ENCODE measurements at places on chromosomes 5 and 9.

DNA sequence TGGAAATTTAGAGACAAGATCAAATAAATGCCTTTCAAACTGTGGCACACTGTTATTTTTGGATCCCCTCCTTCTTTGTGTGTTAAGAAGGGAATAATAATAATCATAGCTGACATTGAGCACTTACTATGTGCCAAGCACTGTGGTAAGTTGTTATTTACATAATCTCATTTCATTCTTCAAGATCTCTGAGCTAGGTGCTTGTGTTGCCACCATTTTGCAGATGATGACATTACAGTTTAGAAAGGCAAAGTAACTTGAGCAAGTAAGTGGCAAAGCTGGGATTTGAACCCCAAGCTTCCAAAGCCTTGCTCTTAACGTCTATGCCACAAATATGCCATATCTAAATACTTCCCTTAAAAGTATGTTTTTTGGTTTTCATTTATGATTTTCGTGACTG is 121.8 kb upstream of the TMEM161B start:
- DNase-seq, result no peak

DNA sequence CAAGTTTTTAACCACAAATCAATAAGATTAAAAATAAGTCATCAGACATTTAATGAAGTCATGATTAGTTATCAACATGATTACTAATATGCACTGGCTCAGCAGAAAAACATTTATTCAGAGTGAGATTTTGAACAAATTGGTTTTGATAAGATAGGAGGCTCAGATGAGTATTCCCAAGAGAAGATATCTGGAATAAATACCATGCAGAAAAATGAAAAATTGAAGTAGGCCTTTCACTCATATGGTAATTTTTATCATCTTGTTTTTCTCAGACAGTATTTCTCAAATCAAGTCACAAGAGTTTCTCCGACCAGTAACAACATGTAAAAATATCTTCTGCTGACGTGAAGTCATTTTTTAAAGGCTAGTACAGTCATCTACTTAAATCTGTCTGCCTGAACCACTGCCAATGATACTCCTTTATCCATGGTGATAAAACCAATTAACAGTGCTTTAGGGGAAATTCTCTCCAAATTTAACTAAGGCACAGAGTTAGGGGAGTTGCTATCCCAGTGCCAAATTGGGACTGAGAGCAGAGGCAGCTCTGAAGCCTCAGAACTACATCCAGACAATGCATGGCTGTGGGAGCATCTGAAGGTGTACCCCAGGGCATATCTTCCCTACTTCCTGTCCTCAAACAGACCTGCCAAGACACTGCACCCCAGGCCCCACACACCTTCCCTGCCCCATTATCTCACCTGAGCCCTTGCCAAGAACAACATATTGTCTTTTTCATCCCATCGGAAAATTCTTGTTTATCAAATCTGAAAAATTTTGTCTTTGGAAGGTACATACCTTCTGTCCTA is 105.5 kb upstream of the TSLP start:
- no peak for DNase-seq

- DNase-seq, result no peak
Observed at GRCh38 chr9:116717150-116717549, 30.0 kb downstream of the TRIM32 start.

DNA sequence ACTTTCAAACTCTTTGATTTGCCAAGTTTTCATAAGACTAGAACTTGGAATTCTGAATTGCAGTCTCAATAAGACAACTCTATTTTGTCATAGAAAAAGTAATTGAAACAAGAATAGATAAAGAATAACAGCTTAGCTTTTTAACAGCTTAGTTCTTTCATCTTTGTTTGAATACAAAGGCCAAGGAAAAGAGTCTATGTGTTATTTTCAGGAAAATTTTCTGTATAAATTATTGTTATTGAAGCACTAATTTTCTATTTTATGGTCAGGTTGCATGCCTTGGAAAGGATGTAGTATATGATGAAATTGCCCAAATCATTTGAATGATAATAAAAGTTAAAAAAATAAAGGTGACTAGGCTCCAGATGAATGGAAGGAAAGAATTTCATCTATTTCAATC is 25.2 kb upstream of the SPRY4 start:
- no peak for DNase-seq

- no peak for DNase-seq
Observed at GRCh38 chr9:16688814-16689213, 181.7 kb downstream of the BNC2 start.

GRCh38 chr9:134695144-134695543 is 53.5 kb downstream of the COL5A1 start:
- no peak for DNase-seq

DNA sequence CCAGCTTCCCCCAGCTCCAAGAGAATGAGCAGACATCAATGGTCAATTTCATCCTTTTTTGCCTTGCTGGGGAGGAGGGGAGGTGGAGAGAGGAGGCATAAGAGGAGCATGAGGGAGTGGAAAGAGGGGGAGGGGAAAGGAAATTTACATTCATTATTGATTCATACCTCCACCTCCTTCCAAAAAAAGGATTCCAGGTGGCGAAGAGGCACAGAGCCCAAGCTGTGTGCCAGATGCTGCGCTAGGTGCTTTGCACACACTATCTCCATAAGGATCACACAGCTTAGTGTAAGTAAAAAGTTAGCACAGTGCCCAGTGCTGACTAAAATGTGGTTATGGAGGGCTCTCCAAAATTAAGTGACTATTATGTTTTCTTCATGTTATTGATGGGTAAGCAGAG is 11.0 kb downstream of the ASTN2 start:
- DNase-seq, result no peak

DNA sequence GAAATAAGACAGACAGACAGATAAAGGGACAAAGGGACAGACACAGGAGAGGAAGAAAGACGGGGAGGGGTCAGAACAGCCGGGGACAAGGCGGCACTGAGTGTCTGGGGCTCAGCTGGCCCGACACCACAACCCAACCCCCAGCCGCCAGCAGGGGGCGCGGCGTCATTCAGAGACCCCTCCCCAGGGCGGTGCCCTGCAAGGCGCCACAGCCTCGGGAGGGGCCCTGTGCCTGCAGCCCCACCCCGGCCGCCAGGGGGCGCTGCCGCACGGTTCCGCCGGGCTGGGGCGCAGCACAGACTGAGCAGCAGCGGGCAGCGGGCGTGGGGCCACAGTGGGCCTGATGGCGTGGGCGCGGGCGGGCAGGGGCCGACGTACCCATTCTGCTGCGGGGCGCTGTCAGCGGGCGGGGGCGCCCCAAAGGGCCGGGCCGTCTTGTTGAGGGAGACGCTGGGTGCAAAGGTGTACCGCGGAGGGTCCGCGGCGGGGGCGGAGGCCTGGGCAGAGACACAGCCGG is 5.9 kb downstream of the PDLIM7 start:
- no peak for DNase-seq

GRCh38 chr5:65394087-65394486 is 87.6 kb downstream of the ADAMTS6 start:
- DNase-seq, result no peak

DNA sequence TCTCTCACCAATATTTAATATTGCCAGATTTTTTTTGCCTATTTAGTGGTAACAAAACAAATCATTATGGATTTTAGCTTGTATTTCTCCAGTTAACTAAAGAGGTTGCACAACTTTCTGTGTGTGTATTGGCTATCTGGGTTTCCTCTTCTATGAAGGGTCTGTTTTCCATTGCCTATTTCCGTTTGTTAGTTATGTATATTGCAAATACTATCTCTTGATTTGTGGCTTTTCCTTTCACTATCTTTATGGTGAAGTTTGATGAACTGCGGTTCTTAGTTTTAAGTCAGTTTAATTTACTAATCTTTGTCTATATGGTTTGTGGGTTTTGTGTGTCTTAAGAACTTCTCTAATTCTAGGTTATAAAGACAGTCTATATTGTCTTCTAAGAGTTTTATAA is 136.3 kb downstream of the CEP120 start:
- DNase-seq, result no peak

DNA sequence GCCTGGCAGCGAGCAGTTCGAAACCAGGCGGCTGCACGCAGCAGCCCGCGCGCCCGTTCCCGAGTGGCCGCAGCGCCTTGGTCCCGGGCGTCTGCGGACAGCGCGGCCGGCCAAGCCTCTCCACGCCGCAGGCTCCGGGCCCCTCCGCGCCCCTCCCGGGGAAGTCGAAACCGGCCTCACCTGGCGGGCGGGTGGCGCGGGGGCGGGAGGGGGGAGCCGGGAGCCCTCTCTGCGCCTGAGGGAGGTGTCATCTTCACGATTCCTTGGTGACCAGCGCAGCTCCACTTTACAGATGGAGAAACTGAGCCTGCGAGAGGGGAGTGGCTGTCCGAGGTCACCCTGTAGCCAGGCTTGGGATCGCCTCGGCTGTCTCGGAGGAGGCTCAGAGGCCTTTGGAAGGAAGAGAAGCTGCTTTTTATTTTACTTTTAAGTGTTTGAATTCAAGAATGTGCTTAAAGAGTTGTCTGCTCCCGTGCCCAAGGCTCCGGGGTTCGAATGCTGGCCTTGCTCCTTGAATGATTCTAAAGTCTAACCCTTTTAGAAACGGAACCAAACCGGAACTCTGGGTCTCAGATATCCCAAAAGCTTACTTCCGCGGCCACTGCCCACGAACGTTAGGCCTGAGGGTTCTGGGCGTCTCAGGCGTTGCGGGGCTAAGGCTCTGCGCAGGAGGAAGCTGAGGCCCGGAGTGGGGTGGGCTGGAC is 662 bp downstream of the SUSD3 start:
- no peak for DNase-seq

DNA sequence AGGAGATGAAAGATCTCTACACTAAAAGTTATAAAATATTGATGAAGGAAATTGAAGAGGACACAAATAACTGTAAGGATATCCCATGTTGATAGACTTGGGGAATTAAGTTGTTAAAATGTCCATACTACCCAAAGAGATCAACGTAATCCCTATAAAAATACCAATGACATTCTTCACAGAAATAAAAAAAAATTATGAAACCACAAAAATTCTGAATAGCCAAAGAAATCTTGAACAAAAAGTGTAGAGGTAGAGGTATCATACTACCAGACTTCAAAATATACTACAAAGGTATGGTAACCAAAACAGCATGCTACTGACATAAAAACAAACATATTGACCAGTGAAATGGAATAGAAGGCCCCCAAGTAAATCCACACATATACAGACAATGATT is 71.5 kb upstream of the ELL2 start:
- DNase-seq, result no peak

DNA sequence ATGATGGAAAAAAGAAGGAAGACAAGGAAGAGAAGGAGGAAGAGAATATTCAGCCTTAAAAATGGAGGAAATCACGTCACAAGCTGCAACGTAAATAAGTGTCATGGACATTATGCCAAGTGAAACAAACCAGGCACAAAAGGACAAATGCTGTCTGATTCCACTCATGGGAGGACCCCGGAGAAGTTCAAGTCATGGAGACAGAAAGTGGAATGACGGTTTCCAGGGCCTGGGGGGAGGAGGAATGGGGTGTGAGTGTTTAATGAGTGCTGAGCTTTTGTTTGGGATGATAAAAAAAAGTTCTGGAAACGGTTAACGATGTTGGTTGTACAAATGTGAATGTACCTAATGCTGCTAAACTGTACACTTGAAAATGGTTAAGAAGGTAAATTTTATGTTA is 439.5 kb downstream of the GADD45G start:
- DNase-seq, result no peak

DNA sequence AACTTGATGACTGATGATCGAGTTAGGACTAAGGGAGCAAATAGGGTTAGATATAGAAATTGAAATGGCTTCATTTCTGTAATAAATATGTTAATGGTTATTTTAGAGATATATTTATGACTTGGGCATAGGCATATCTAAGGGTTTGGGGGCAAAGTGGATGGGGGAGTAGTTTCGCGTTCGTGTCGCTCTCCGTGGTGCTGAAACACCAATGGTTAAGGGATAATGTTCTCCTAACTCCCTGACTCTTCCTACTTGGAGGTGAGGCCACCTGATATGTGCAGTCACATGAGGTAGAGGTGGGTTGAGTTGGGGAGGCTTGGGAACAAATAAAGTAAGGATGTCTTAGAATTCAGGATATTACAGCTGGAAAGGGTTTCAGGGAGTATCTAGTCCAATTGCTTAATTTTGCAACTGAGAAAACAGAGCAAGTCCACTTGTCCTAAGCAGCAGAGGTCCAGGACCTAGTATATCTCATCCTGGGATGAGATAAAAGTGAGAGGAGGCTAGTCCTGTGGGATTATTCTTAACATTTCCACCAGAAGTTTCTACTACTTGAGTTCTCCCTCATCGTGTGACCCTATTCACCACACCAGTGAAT is 44.0 kb upstream of the MAP1B start:
- no peak for DNase-seq

DNA sequence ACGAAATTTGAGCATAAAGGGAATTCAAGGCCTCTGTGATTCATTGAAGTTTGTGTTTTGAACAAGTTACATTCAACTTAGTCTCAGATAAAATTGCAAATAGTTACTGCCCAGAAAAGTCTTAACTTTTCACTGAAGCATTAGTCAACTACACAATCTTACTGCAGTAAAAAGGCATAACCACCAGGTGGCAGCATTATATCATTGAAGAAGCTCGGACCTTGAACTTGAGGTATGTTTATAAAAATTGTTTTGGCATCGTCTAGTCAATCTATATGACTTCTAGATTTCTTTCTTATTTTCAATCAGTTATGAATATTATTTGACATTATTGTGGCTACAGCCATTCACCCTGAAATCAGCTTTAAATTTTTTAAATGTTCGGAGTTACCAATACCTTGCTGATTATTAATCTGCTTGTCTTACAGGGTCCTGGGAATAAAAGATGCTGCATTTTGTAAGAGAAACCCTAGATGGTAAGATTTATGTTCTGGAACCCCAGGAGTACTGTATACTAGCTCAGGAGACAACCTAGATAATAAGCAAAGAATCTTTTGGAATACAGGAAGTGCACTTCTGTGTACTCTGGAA is 83.9 kb upstream of the GRAMD2B start:
- peak; percentile 11 for DNase-seq

GRCh38 chr5:2805080-2805479 is 53.6 kb upstream of the IRX2 start:
- DNase-seq, result no peak

- no peak for DNase-seq
Observed at GRCh38 chr5:149878371-149878770, 66.2 kb downstream of the PDE6A start.

- no peak for DNase-seq
Observed at GRCh38 chr5:62212648-62213047, 93.4 kb upstream of the KIF2A start.

GRCh38 chr5:69039829-69040228 is 54.0 kb upstream of the SLC30A5 start:
- DNase-seq, result no peak

DNA sequence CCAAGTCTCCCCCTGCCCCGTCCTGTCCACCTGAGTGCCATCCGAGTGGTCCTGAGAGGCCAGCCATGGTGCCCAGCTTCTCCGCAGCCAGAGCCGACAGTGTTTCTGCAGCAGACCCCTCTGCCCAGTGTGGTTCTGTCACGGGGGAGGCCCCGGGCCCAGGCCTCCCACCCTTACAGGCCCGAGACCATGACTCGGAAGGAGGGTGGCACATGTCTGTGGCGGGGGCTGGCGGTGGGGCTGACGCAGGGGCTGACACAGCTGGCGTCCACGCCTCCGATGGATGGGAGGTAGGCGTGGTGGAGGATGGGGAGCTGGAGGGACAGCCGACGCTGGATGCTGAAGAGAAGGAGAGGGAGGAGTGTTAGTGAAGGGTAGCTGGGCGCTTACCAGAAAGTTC is 35.0 kb upstream of the TBC1D2 start:
- DNase-seq, result no peak
